ENCODE measurements at places on chromosomes 6 and 20.

- no peak for DNase-seq
These were observed 7.2 kb upstream of the LCA5 start for GRCh38 chr6:79544299-79544927.

DNA sequence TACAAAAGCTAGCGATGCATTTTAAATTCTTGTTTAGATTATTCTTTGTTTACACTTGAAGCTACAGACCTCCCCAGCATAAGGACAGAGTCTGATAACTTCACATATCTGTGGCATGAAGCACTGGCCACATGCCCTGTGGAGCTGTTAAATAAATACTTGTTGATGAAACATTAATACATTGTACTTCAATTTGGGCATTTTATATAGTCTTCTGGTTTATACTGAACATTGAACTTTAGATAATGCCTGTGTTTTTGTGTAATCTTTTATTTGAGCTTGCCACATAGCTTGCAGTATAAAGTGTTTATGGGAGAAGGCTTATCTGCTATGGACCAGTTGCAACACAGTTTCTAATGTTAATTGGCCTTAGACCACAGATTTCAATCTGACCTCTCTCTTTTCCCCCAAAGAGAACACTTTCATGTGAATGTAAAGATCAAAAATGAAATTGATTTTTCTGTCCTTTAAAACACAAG lies 48.2 kb downstream of the FRK start:
- DNase-seq = no peak

DNA sequence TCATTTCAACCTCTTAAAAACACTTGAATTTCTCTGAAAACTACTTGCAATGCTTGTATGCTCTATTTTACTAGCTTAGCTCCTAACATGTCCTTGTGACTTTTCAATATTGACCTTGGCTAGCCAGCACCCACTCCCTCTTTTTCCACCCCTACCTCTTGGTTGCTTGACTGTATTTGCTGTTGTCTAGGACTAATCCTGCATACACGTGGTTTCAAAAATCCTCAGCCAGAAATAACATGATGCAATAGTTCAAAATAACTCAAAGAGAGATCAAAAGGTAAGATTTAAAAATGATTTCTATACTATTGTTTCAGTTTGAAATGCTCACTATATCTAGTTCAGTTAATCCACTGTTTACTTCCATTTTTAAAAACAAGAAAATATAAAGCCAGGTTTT lies 102.3 kb upstream of the TBX18 start:
- no peak for DNase-seq

- no peak for DNase-seq
These were observed 153.6 kb upstream of the SHLD1 start for GRCh38 chr20:5596401-5597193.

DNA sequence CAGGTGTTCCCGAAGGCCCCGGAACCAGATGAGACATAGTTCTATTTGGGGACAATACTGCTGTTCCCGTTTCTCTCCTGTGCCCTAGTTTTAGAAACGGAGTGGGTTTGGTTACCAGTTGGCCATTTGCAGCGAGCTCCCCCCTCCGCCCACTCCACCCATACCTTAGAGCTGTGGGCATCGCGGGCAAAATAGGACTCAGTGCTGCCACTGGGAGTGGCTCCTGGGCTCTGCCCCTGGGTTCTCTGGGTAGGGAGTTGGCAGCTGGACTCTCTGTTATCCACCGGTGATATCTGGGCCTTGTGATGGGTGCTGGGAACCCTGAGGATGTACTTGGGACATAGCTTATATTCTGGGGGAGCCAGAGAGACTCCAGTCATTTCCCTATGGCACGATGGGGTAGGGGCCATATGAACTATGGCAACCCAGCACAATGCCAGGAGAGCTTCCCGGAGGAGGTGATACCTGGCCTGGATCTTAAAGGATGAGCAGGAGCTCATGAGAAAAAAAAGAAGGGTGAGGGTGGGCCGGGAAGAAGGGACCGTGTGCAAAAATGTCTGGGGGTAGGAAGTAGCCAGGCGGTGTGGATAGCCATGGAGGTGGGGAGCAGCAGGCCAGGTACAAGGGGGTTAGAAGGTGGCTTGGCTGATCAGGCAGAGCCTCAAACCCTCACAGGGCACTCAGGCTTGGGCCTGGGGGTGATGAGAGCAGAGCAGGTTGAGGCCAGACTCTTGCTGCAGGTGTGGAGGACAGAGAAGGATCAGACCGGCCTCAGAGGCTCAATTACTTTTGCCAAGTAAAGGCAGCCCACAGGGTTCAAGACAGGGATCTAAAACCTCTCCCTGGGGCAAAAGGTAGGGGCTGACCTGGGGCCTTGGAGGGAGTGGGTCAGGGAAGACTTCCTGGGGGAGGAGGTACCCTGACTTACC lies 9.6 kb downstream of the SRC start:
- no peak for DNase-seq

DNA sequence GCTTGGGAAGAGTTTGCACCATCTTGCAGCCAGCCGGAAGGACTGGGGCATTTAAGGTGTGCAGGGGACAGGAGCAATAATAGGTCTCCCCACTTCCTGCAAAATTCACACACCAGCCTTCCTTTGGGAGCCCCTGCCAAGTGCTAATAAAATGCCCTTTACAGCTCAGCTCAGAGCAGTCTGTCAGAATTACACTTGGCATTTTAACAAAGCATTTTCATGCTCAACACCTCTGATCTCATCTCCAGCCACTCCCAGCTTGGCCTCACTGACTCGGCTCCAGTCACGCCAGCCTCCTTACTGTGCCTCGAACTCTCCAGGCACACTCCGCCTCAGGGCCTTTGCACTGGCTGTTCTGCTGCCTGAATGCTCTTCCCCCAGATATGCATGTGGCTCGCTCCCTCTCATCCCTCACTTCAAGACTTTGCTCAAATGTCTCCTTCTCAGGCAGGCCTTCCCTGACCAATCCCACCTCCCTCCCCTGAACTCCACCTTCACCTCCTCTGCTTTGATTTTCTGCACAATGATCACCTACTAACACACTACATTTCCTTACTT lies 43.7 kb downstream of the GRM4 start:
- no peak for DNase-seq

- DNase-seq = peak; percentile 40
These were observed 45.6 kb upstream of the FOXA2 start for GRCh38 chr20:22629927-22630326.

GRCh38 chr6:162736961-162737360 lies 9.2 kb downstream of the PACRG start:
- no peak for DNase-seq

GRCh38 chr6:6826095-6826901 lies 237.8 kb downstream of the LY86 start:
- peak; percentile 62 for DNase-seq

GRCh38 chr6:141482796-141483597 lies 649.7 kb upstream of the GJE1 start:
- no peak for DNase-seq

DNA sequence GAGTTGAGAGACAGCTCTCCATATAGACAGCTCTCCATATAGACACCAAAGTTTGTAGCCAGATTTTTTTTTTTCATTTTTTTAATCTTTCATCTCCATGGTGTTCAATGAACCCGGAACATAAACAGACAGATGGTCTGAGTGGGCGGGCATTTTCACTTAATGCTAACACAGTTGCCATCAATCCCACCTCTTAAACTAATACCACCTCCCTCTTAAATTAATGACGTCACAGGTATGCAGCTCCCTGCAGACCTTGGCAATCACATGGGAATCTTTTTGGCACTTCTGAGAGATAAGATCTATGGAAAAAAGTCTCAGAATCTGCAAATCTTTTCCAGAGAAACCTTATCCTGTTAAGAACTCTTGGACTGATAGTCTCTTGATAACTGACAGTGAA lies 43.2 kb downstream of the PFDN4 start:
- no peak for DNase-seq

DNA sequence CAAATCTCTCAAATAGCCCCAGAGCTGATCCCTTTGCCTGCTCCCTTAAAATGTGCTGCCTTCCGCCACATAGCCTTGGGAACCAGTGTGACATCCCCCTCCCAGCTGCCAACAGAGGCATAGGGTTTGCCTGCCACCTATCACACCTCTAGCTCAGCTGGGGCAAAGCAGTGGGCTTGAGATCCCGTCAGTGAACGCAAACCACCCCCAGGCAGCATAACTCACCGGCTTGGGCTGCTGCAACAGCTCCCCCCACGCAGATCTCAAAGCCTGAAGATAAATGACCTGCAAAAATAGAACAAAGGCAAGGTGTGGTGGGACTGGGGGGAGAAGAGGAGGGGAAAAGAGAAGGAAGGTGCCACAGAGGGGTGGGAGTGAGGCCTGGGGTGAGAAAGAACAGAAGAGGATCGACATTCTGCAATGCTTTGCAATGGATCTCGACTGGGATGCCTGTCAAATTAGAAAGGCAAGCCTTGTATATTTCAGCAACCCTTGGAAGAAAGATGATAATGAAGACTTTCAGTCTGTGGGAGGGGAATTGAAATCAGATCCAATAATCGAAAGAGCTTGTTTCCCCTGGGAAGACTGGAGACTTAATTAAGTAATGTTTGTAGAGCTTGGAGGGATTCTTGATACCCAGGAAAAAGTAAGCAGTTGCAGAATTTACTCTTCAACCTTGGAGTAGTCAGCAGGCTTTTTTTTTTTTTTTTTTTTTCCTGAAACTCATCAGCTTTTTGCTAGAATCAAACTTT lies 1.3 kb downstream of the PDYN start:
- no peak for DNase-seq

DNA sequence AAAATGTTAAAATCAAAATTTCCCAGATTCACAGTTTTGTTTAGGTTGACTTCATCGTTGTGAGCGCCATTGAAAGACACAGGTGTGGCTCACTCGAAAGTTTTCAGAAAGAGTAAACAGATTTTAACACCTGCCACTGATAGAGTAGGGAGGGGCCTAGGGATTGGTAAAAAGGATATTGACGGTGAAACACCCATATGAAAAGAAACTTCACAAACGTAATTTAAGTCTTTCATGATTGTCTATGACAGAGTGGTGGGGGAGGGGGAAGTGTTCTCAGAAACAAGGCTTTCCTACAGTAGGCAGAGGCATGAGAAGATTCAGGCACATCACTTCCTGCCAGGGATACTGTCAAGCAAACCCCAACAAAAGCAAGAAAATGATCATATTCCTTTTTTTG lies 101.4 kb downstream of the PERP start:
- no peak for DNase-seq

- DNase-seq = no peak
These were observed 12.7 kb upstream of the APMAP start for GRCh38 chr20:25005220-25005619.

DNA sequence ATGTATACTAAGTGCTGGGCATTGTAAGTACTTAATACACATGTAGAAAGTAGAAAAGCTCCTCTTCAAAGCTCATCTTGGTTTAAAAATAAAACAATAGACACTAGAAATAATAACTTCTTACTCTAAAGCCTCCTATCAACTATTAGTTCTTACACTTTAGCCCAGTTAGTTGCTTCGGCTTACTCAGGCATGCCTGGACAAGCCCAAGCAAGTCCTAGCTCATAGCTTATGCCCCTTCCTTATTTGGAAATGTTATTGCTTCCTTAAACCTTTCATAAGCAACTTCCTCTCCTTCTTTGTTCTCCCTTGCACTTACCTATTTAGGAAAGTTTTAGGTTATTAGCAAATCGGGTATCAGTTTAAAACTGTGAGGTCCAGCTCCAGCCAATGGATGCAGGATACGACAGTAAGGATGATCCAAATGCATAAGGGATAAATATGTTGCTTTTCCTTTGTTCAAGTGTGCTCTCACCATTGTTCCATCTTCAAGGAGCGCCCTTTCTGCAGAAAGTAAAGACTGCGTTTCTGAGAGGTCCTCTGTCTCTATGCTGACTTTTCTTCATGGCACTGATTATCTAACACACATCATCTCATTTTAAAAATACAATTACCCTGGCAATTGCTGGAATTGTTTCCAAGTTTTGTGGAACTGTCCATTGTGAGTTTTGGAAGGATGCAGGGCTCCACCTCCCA lies 12.3 kb downstream of the TMEM30A start:
- no peak for DNase-seq

Data from NCI-H510A treated with DMSO at 0.1 percent for 48 hours (cell line).